ENCODE measurements at places on chromosomes 6 and 20.

- DNase-seq, result no peak
Observed at GRCh38 chr6:167047554-167047953, 48.4 kb downstream of the CEP43 start.

- no peak for DNase-seq
Observed at GRCh38 chr20:34904202-34904621, 27.8 kb downstream of the ACSS2 start.

GRCh38 chr20:61748376-61748775 is 317.3 kb downstream of the TAF4 start:
- no peak for DNase-seq

- peak; percentile 81 for DNase-seq
Observed at GRCh38 chr6:16803294-16804200, 42.3 kb upstream of the ATXN1 start.

GRCh38 chr20:32474967-32475811 is 109.9 kb downstream of the NOL4L start:
- DNase-seq, result peak; percentile 97

DNA sequence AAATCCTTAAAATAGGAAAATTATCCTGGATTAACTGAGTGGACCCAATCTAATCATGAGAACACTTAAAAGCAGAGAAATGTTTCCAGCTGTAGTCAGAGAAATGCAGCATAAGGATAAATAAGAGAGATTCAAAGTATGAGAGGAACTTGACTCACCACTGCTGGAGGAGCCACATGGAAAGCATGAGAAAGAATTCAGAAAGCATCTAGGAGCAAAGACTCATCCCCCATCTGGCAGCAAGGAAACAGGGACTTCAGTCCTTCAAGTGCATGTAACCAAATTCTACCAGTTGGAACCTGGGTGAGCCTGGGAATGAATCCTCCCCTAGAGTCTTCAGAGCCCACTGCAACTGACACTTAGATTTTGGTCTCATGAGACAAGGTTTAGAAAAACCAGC is 33.7 kb downstream of the RNF146 start:
- peak; percentile 22 for DNase-seq

DNA sequence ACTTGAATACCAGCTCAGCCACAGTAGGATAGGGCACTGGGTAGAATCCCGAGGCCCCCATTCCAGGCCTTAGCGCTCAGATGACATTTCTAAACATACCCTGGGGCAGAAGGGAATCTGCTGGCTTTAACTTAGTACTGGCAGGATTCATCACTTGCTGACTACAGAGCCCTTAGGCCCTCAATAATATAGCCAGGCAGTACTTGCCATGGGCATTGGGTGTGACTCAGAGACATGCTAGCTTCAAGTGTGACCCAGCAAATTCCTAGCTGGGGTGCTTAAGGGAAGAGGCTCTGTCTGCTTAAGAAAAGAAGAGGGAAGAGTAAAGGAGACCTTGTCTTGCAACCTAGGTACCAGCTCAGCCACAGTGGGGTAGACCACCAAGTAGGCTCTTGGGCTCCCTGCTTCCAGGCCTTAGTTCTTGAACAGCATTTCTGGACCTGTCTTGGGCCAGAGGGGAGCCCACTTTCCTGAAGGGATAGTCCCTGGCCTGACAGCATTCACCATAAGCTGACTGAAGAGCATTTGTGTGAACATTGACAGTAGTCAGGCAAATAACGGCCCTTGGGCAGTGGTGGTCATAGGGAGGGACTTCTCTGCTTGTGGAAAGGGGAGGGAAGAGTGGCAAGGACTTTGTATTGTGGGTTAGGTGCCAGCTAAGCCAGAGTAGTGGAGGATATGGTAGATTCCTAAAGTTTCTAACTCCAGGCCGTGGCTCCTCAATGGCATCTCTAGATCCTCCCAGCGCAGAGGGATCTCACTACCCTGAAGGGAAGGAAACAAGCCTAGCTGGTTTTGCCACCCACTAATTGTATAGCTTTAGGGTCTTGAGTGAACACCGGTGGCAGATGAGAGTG is 48.5 kb upstream of the HACE1 start:
- DNase-seq, result no peak

DNA sequence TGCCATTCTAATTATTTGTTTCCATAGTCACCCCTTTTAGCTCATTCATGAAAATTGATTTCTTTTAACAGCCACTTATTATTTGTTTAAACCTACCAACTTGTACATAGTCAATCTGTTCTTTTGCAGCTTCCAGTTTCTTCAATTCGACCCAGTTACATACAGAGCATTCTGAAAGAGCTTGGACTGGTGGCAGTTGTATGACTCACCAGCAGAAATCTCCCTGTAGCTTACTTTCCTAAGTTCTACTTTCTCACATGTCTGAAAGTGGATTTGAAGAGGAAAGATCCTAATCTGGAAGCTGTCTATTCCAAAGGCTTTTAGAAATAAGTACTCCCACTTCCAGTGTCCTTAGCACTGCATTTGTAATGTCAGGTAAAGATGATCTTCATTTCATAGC is 447.9 kb downstream of the HTR1B start:
- peak; percentile 9 for DNase-seq

DNA sequence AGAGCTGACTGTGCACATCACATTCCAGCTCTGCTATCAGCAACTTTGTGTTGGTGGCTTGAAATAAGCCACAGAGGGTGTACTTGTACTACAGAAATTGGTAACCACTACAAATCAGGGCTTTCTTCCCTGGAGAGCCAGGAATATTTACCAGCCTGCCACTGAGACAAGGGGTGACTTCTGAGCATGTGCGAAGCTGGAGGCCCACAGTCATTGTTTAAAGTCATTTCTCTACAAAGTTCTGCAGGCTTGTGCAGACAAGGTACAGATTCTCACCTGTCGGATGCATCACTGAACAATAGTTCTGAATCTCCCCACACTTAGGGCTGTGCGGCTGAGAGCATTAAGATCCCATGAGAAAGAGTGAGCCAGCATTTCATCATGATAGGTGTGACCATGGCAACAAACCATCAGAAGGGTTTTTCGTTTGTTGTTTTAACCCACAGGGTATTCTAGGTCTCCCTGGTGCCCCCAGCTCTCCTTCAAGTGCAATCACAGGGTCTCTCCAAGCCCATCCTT is 292.8 kb downstream of the CDC5L start:
- no peak for DNase-seq

GRCh38 chr6:2072453-2072852 is 173.0 kb downstream of the GMDS start:
- DNase-seq, result no peak

DNA sequence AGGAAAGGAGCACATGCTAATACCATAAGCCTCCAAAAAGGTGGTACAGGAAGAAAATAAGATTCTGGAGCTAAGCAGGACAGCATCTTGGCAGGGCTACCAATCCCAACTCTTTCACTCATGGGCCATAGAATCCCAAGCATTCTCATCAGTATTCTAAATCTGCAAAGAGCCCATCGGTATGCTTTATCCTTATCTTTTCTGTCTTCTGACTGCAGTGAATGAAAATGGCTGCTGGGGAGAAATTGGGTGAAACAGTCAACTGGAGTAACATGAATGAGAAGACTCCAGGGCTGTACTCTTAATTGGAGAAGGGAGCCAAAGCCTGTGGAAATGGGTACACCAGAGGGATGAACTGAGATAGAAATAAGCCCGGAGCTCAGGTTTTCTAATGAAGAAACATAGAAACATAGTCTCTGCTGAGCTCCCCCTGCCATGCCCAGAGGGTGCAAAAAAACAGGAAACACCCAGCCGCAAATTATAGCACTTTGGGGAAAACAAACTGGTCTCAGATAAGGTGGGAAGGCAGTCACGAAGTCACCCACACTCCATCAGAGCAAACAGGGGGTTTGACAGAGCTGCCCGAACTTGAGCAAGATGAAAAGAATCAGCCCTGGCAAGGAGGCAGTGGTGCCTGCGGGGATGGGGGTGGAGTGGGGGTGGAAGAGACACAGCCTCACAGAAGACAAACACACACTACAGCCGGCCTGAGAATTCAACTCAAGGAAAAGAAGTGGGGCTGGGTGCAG is 35.4 kb upstream of the E2F3 start:
- no peak for DNase-seq

DNA sequence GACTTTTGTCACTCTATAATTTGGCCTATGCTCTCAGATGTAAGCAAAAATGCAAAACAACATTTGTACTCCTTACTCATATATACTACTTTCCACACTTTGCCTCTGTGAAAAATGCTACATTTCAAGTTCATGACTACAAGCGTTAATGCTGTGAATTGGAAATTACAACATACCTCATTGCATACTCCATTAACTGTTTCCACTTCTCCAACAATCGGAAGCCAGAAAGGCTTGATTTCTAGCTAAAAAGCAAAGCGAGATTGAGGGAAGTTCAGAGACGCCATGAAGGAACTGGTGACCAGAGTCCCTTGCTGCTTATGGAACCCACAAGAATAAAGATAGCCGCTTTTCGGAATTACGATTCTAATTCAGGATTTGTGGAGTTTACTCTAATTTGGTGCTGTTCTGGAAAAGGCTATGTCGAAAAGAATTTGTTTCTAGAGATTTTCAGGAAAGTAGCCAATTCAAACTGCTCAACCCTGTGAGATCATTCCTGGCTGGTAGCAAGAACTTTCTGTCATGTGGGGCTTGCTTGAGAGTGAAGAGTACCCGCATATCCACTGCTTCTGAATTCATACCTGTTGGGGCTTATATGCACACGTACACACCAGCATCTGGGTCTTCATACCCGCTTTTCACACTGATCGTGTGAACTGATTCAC is 98.0 kb upstream of the CITED2 start:
- no peak for DNase-seq

GRCh38 chr6:115612796-115613479 is 447.8 kb downstream of the FRK start:
- no peak for DNase-seq

DNA sequence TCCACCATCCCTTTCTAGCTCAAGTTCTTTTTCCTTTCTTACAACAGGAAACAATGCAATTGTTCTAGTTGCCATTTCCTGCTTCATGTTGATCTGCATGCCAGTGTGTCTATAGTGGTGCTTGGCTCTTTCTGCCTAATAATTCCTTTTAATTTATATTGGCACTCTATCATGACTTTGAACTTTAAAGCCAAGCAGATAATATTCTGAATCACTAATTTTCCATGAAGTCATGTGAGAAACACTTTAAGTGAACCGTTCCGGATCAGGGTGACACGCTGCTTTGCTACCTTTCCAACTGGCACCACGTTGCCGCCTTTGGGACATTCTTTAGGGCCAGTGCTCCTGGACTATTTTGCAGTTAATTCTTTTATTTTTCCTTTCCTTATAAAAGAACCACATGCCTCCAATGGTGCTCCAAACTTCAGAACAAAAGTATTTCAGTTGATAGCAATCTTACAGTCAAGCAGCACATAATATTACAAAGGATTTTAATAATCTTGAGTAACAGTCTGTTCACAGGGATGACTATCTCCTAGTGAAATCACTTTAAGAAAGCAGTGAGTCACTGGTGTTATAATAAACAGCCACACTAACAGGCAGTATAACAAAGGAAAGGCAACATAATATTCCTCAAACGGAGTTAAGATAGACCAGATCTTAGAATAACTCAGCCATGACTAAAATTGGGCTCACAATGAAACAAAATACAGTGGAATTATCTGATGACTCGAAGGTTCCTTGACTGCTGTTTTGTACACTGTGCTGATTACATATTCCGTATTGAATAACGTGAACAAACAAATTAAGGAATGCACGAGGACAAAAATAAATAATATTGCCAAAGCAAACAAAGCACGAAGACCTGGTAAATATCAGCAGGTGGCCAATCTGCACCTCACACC is 19.0 kb upstream of the BLOC1S5 start:
- peak; percentile 16 for DNase-seq
